Left ventricle myocardium superior (tissue), 1 donor: ENCODE measurements at places on chromosomes 7 and 10.
A peak's percentile ranks its signal among the peaks of the same experiment; 100 is the strongest.

- DNase-seq = no peak
These were observed 306.6 kb downstream of the PLXNA4 start for GRCh38 chr7:132269718-132270117.

DNA sequence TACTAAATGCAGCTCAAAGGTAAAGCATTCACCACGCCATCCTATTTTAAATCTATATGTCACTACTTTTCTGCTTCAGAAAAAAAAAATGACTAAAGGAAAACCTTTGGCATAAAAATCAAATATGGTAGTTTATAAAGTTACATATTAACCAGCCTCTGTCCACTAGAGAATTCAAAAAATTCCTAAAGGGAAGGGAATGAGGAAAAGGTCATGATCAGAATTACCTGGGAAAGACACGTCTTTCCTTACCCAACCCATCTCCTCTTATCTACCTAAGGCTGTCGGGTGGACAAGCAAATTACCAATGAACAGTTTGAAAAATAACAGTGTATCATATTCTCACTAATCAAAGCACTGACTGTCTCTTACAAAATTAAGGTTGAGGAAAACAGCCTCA, 100.7 kb upstream of the TMEM106B start:
- no peak for DNase-seq

DNA sequence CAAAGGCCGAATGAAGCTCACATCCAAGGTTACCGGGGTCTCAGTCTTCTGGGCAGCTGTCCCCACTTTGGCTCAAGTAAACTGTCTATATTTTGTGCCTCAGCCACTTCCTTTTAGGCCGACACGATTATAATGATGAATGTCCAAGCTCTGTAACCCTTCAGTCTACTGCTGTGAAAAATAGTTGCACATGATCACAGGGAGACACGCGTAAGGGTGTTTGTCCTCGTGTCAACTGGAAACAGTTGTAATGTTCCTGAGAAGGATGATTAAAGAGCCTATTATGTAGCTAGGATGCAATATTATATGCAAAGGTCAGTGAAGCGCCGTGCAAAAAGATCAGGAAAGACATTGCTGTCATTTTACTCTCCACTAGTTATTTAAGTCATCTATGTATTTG, 559.9 kb downstream of the SDK1 start:
- DNase-seq = no peak

GRCh38 chr7:2253525-2254244, 11.7 kb downstream of the NUDT1 start:
- no peak for DNase-seq

DNA sequence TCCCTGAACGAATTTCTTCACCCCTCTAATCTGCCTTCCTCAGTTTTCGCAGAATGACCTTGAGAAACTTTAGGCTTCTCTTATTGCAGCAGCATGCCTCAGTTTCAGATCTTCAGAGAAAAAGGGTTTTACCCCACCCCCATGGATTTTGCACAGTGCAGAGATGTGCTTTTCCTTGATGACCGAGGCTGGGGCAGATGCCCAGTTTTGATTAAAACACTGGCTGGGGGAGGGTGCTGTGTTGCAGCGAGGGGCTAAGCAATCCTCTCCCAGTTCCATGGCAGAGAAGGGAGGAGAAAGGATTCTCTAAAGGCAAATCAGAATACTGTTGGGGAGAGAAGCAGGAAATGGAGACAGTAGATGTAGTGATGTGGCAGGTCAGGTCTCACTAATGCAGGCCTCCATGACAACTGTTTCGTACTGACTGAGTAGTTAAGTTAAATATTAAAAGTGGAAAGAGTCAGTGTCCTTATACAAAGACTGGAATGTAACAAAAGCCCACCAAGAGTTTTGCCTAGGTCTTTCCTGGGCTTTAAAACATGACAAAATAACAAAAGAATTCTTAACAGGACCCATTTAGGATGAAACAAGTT, 50.8 kb upstream of the PDZD8 start:
- DNase-seq = no peak

GRCh38 chr10:35058134-35058533, 32.0 kb downstream of the CUL2 start:
- no peak for DNase-seq

DNA sequence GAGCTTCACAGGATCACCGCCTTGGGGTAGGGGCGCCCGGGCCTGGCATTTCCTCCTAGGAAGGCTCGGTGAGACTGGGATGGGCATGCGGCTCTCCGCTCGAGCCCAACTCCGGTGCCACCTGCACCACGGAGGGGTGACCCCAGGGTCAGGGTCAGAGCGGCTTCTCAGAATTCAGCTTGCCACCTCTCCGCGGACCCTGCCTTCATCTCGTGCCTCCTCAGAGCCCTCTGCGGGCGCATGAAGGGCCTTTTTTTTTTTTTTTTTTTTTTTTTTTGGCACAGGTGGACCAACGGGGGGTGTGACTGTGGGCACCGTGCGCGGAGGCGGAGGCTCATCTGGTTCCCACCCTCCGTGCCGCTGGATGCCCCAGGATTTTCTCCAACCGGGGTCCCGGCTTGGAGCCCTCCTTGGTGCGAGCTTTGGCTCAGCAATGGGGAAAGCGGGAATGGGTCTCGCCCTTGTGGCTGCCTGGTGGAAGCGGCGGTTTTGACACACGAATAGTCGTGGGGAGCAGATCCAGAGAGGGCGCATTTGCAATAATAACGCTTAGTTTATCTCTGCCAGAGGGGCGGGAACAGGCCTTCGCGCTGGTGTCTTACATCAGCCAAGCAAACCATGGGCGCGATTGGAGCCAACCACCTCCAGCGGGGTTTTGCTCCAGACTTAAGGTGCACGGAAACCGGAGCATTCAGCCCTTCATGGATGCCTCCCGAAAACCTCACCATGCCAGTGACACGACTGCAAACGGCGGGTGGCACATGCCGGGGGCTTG, 5.0 kb upstream of the TNRC18 start:
- DNase-seq = peak; percentile 82

- no peak for DNase-seq
These were observed 329.9 kb downstream of the LRMDA start for GRCh38 chr10:75761289-75761688.

- no peak for DNase-seq
These were observed 97.8 kb upstream of the PPP2R2D start for GRCh38 chr10:131802996-131803395.

DNA sequence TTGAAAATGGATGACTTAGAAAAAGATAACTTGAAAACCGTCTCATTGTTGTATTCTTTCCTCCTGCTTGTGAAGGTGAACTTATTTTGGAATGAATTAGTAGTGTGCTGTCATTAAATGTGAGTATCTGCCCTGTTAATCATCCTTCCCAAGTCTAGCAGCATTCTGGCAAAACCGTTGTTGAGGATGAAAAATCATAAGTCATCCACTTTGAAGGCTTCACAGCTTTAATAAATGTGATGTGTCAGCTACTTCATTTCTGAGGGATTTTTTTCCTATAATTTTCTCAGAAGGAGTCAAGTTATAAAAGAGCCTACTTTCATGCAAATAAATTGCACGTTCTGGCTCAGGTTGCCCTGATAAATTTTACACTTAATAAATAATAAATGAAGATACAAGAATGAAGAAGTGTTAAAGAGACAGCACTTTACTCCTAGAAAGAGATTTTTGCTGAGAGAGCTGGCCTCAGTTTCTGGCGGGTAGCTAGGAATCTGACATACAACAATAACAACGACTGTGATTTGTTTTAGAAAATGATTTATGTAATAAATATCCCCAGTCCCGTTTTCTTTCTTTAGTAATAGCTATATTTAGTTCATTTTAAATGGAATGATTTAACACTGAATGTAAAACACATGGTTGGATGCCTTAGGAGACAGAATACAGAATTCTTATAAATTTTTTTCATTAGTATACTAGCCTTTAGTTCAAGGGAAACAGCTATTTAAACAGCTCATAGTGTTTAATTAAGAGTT, 516.5 kb upstream of the KLF6 start:
- no peak for DNase-seq

GRCh38 chr10:80760914-80761371, 223.2 kb downstream of the SH2D4B start:
- no peak for DNase-seq

GRCh38 chr7:95910341-95910740, 138.0 kb downstream of the DYNC1I1 start:
- no peak for DNase-seq

GRCh38 chr7:33794419-33794818, 110.9 kb upstream of the BMPER start:
- no peak for DNase-seq

- no peak for DNase-seq
These were observed 45.1 kb downstream of the CNNM2 start for GRCh38 chr10:102962951-102963755.

GRCh38 chr10:88840881-88841280, 10.8 kb downstream of the ANKRD22 start:
- no peak for DNase-seq

- DNase-seq = no peak
These were observed 54.2 kb downstream of the DNAJC12 start for GRCh38 chr10:67783606-67784294.

GRCh38 chr10:380313-380940, 245.2 kb downstream of the ZMYND11 start:
- no peak for DNase-seq

- no peak for DNase-seq
These were observed 15.4 kb downstream of the PIP4K2A start for GRCh38 chr10:22698941-22699440.

- no peak for DNase-seq
These were observed 117.3 kb upstream of the INHBA start for GRCh38 chr7:41820111-41820671.

- DNase-seq = no peak
These were observed 855.0 kb downstream of the REEP3 start for GRCh38 chr10:64376167-64376566.

GRCh38 chr7:30831936-30832335, 60.7 kb downstream of the MINDY4 start:
- DNase-seq = no peak

DNA sequence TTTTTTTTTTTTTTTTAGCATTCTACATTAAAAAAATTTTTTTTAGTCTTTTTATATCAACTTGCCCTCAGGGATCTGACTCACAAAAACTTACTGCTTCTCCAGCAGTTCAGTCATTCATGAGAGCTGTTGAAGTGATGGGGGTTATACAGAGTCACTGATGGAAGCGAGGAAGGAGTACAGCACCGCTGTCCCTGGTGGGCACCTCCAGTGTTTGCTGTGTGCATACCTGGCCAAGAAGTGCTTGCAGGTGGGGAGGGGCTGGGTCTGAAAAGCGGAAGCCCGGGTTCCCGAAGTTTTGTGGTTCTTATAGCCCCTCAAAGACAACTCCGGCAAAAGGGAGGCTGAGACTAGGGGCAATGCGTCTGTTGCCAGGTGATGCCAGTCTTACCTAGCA, 46.2 kb downstream of the MINDY4 start:
- no peak for DNase-seq

DNA sequence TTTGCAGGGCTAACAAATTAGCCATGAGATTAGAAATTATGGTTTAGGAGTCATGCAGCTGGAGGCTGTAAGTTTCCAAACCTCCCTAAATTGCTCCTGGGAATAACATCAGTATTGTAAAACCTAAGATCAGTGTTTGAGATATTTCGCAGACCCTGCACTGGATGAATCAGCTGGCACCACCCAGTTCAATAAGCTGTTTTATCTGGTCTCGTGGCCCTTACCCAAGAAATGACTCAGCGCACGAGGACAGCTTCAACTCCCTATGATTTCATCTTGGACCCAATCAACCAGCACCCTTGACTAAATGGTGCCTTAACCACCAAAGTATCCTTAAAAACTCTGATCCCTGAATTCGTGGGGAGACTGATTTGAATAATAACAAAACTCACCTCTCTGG, 482.0 kb upstream of the PCDH15 start:
- no peak for DNase-seq

- no peak for DNase-seq
These were observed 18.0 kb downstream of the FKBP6 start for GRCh38 chr7:73345951-73346350.

DNA sequence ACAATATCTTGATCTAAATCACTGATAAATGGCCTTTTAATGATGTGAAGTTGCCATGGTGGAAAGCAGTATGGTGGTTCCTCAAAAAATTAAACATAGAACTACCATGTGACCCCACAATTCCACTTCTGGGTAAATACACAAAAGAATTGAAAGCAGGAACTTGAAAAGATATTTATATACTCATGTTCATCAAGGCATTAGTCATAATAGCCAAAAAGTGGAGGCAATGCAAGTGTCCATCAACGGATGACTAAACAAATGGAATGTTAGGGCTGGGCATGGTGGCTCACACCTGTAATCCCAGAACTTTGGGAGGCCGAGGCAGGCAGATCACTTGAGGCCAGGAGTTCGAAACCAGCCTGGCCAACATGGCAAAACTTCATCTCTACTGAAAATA, 2.0 kb upstream of the DNAJC12 start:
- no peak for DNase-seq

GRCh38 chr10:60955957-60956425, 12.0 kb upstream of the RHOBTB1 start:
- DNase-seq = no peak

- no peak for DNase-seq
These were observed 50.6 kb upstream of the CELF2 start for GRCh38 chr10:10967029-10967428.

- DNase-seq = no peak
These were observed 367.9 kb downstream of the TYW1 start for GRCh38 chr7:67364441-67365017.

GRCh38 chr10:133287832-133288500, 11.3 kb upstream of the ADAM8 start:
- no peak for DNase-seq

DNA sequence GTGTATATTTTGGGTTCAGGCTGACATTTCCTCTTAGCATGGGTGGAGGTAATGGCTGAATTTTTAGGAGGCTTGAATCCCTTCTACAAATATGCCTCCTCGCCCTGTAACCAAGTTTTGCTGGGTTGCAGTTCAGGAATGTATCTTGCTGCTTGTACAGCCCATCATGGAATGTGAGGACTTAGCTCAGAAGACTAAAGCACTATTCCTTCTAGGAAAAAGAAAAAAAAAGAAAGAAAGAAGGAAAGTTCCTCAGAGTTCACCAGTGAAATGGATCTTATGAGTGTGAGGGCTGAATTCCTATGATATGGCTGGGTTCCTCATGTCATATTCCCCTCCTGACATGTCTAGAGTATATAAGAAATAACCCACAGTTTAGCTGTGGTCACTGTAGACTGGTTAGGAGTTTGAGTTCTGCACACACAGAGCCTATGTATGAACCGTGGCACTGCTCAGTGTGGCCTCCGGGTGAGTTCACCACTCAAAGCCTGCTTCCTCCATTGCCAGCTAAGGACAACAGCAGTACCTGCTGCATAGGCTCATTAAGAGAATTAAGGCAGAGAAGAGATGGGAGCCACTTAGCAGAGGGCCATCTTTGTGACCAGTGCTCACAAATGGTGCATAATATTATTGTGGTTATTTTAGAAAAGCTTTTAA, 114.0 kb downstream of the TACC2 start:
- DNase-seq = no peak
